Occipital lobe (tissue), 3 donors: ENCODE measurements at places on chromosomes 7 and 10. TPM values are rescaled to one million over a fixed set of nuclear protein-coding genes. Genes with fewer than 3 reads are reported as not detected.

NEURL1 gene
- 25.1 TPM for total RNA-seq

MYOF gene
- 3.6 TPM for total RNA-seq

GNGT1 gene
- not detected for total RNA-seq

CALHM1 gene
- not detected for total RNA-seq

OR9A2 gene
- total RNA-seq: 1.1 TPM

FANK1 gene
- total RNA-seq: 2.5 TPM

OR6V1 gene
- total RNA-seq: not detected

FEZF1 gene
- not detected for total RNA-seq

FERD3L gene
- total RNA-seq: not detected

MYH16 gene
- not detected for total RNA-seq

SYPL1 gene
- 52.4 TPM for total RNA-seq

ECD gene
- 28.7 TPM for total RNA-seq

MRPS16 gene
- total RNA-seq: 102 TPM

SYT15 gene
- 0.47 TPM for total RNA-seq

KIAA1549 gene
- total RNA-seq: 28.4 TPM

GSTO2 gene
- total RNA-seq: 0.62 TPM

ASNS gene
- 31.8 TPM for total RNA-seq

NXPH1 gene
- 47.4 TPM for total RNA-seq

SPDYE8 gene
- total RNA-seq: not detected

CTTNBP2 gene
- 39.0 TPM for total RNA-seq

PRSS2 gene
- total RNA-seq: not detected

FOXL3 gene
- total RNA-seq: not detected

PLCE1 gene
- 10.1 TPM for total RNA-seq

MSMB gene
- total RNA-seq: not detected

PRKG1 gene
- total RNA-seq: 24.2 TPM

COL17A1 gene
- total RNA-seq: not detected

HTRA1 gene
- 58.5 TPM for total RNA-seq

SPDYE9 gene
- not detected for total RNA-seq

ATP6V0A4 gene
- 1.2 TPM for total RNA-seq

KEL gene
- 3.0 TPM for total RNA-seq

NODAL gene
- 2.2 TPM for total RNA-seq

EGR2 gene
- 1.6 TPM for total RNA-seq

KMT2E gene
- total RNA-seq: 261 TPM

SPDYE1 gene
- not detected for total RNA-seq

SCD gene
- 123 TPM for total RNA-seq

WIPF3 gene
- total RNA-seq: 5.6 TPM

KLLN gene
- total RNA-seq: 0.62 TPM

LRIT1 gene
- total RNA-seq: not detected

MUC3A gene
- 0.47 TPM for total RNA-seq

CYP26A1 gene
- total RNA-seq: 10.0 TPM

STEAP4 gene
- total RNA-seq: 0.16 TPM

SLC29A4 gene
- 16.1 TPM for total RNA-seq

GPR26 gene
- total RNA-seq: 3.1 TPM

UTF1 gene
- total RNA-seq: not detected

ATP6V0E2 gene
- total RNA-seq: 112 TPM

TMEM273 gene
- total RNA-seq: 1.7 TPM

KCNIP2 gene
- total RNA-seq: 6.9 TPM

FAM25G gene
- total RNA-seq: not detected

INSYN2A gene
- total RNA-seq: 7.8 TPM

AGR3 gene
- not detected for total RNA-seq

ZNF488 gene
- total RNA-seq: 1.9 TPM

ZNF479 gene
- not detected for total RNA-seq
